IMR-90 (cell line): ENCODE measurements at places on chromosomes 3 and 15. TPM values are rescaled to one million over a fixed set of nuclear protein-coding genes. Genes with fewer than 3 reads are reported as not detected.

- peak; percentile 26 for DNase-seq
- no peaks in the 10 kb centered on the region for H3K4me1 ChIP-seq
- H3K27me3 ChIP-seq: peaks cover 3% of the 10 kb centered on the region; the same call in 1 of the 2 replicates
- no peaks in the 10 kb centered on the region for H3K36me3 ChIP-seq
- no peak overlapping the region for H3K4me3 ChIP-seq
Observed at GRCh38 chr3:189862385-189862998, 231.3 kb downstream of the TP63 start.

DNA sequence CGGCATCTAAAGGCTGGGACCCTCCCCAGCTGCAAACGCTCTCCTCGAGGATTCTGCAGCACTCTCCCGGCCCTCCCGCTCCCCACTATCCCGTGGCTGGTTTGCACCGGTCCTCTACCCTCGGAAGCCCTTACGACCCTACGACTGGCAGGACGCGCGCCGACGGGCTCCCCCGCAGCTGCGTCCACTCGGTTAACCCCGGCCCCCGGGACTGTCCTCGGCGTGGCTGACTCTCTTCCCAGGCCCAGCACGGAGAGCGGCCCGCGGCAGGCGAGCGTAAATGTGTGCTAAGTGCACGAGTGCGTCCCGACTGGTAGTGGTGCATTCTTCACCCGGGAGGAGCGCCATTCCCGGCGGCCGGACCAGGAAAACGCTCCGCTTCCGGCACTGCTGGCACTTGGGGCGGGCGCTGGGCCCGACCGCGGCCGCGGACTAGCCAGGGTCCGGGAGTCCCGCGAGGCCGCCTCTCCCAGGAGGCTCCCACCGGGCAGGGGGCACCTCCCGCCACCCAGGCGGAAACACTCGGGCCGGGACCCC is 508 bp downstream of the GORASP1 start:
- DNase-seq: peak; percentile 50
- peaks cover 4% of the 10 kb centered on the region; the same call in 1 of the 2 replicates for H3K4me1 ChIP-seq

Gene MEIS2
- total RNA-seq: 50.3 and 71.3 TPM in 2 replicates

Gene SYNM
- total RNA-seq: 3.4 and 5.0 TPM in 2 replicates

Gene GOLGA8S
- total RNA-seq: under 0.01 TPM in 2 replicates

Gene AHSG
- total RNA-seq: not detected in 2 replicates

Gene MRAS
- total RNA-seq: 56.1 and 59.3 TPM in 2 replicates

- peaks cover 68% of the 10 kb centered on the region for H3K36me3 ChIP-seq
- peaks cover 18% of the 10 kb centered on the region for H3K4me1 ChIP-seq
- no peak for DNase-seq
- no peak overlapping the region for H3K27ac ChIP-seq
- H3K27me3 ChIP-seq: no peaks in the 10 kb centered on the region
- no peak overlapping the region for H3K4me3 ChIP-seq
Observed at GRCh38 chr15:98957655-98958054, 49.9 kb downstream of the PGPEP1L start.

- 0 out of 2 replicates have a peak, but pooled peaks cover 1% of the 10 kb centered on the region for H3K36me3 ChIP-seq
- no peak overlapping the region for H3K4me3 ChIP-seq
- no peak overlapping the region for H3K27ac ChIP-seq
- no peaks in the 10 kb centered on the region for H3K27me3 ChIP-seq
Observed at GRCh38 chr15:67670647-67671305, 128.3 kb downstream of the MAP2K5 start.

GRCh38 chr3:184523825-184524615 is 37.6 kb upstream of the EPHB3 start:
- H3K36me3 ChIP-seq: no peaks in the 10 kb centered on the region
- H3K4me1 ChIP-seq: peaks cover 3% of the 10 kb centered on the region; the same call in 1 of the 2 replicates
- H3K27me3 ChIP-seq: peaks cover 43% of the 10 kb centered on the region
- H3K4me3 ChIP-seq: no peak overlapping the region
- H3K27ac ChIP-seq: no peak overlapping the region

Gene CRYGS
- total RNA-seq: 0.36 and 0.56 TPM in 2 replicates

GRCh38 chr3:129424185-129424841 is 4.1 kb downstream of the EFCAB12 start:
- H3K4me1 ChIP-seq: peaks cover 5% of the 10 kb centered on the region
- no peaks in the 10 kb centered on the region for H3K27me3 ChIP-seq
- H3K27ac ChIP-seq: no peak overlapping the region
- no peaks in the 10 kb centered on the region for H3K36me3 ChIP-seq
- no peak overlapping the region for H3K4me3 ChIP-seq

DNA sequence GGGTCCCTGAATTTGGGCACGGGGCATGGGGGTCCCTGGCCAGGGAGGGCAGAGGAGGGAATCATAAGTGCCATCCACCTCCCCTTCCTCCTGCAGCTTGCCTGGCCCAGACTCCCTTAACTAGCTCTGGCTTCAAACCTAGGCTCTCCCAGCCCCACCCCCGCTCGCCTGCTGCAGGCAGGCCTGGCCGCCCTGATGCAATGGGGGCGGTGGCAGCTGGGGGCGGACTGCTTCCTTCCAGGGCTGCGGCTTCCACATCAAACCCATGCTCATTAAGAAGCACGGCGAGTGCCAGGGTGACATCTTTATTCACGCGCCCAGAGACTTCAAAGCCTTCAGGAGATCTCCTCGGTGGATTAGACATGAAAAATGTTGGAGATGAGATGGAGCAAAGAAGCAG is 123.1 kb downstream of the TPRA1 start:
- H3K36me3 ChIP-seq: no peaks in the 10 kb centered on the region
- DNase-seq: no peak
- H3K27me3 ChIP-seq: peaks cover 19% of the 10 kb centered on the region; the same call in 1 of the 2 replicates
- H3K4me3 ChIP-seq: no peak overlapping the region
- no peaks in the 10 kb centered on the region for H3K4me1 ChIP-seq

- no peak overlapping the region for H3K27ac ChIP-seq
- DNase-seq: no peak
- no peaks in the 10 kb centered on the region for H3K4me1 ChIP-seq
- H3K36me3 ChIP-seq: peaks cover 7% of the 10 kb centered on the region
- no peaks in the 10 kb centered on the region for H3K27me3 ChIP-seq
Observed at GRCh38 chr15:96254173-96254572, 76.3 kb upstream of the NR2F2 start.

GRCh38 chr3:79506751-79507150 is 261.0 kb downstream of the ROBO1 start:
- DNase-seq: no peak
- no peaks in the 10 kb centered on the region for H3K4me1 ChIP-seq
- H3K27ac ChIP-seq: no peak overlapping the region
- H3K4me3 ChIP-seq: no peak overlapping the region

DNA sequence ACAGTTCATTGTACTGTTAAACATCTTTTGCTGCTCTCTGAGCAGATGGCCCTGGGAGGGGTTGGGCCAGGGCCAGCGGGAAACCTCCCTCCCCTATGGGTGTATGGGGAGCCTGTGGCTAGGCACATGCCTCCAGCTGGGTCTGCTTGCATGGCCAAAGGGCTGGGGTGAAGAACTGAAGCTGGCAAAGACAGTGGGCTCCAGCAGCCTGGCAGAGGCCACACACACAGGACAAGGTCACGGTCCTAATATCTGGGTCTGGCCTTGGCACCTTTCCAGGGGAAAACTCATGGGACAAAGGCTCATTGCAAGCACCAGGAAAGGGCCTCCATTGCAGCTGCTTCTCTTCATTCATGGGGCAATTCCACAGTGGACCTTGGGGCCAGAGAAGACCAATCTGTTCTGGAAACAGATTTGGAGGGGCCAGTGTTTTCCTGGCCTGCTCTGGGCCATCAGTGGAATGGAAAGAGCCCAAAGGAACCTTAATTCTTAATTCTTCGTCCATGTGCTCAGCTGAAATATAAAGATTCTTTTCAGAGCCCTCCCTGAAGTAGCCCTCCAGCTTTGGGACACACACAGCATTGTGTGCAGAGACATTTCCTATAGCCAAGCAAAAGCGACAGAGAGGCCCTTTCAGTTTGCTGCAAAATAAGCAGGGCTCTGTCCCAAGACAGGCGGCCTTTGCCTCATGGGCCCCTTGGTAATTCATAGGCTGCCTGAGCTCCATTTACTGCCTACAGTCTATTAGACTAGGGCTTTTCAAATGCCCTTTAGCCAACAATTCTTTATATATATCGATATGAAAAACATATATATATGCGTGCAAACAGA is 11.3 kb upstream of the LIMD1 start:
- no peak overlapping the region for H3K27ac ChIP-seq
- H3K4me3 ChIP-seq: no peak overlapping the region
- no peak for DNase-seq
- H3K36me3 ChIP-seq: no peaks in the 10 kb centered on the region
- H3K4me1 ChIP-seq: peaks cover 9% of the 10 kb centered on the region

GRCh38 chr3:22371607-22372291 is 620.7 kb upstream of the ZNF385D start:
- no peak overlapping the region for H3K4me3 ChIP-seq
- H3K27me3 ChIP-seq: peaks cover 2% of the 10 kb centered on the region; the same call in 1 of the 2 replicates
- no peak overlapping the region for H3K27ac ChIP-seq
- no peaks in the 10 kb centered on the region for H3K36me3 ChIP-seq
- DNase-seq: no peak

DNA sequence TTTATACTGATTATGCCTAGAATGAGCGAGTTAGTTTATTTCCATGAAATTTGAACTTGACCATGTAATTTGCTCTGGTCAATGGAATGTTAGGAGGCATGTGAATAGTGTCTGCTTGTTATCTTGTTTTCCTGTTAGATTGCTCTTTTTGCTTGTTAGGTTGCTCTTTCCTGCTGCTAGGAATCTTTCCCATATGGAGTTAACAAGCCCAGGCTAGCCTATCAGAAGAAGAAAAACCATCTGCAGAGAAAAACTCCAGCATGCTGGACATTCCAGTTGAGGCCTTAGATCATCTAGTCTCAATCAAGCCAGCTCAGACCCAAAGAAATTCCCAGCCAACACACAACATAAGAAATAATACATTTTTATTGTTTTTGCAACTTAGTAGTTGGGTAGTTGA is 470.2 kb upstream of the AGTR1 start:
- peak; percentile 39 for DNase-seq
- H3K4me1 ChIP-seq: no peaks in the 10 kb centered on the region
- no peak overlapping the region for H3K27ac ChIP-seq
- no peaks in the 10 kb centered on the region for H3K36me3 ChIP-seq
- no peaks in the 10 kb centered on the region for H3K27me3 ChIP-seq

GRCh38 chr15:40623361-40623760 is 29.3 kb downstream of the KNL1 start:
- no peak overlapping the region for H3K4me3 ChIP-seq
- H3K36me3 ChIP-seq: peaks cover 2% of the 10 kb centered on the region; the same call in 1 of the 2 replicates
- H3K27ac ChIP-seq: no peak overlapping the region
- no peak for DNase-seq
- H3K4me1 ChIP-seq: no peaks in the 10 kb centered on the region

DNA sequence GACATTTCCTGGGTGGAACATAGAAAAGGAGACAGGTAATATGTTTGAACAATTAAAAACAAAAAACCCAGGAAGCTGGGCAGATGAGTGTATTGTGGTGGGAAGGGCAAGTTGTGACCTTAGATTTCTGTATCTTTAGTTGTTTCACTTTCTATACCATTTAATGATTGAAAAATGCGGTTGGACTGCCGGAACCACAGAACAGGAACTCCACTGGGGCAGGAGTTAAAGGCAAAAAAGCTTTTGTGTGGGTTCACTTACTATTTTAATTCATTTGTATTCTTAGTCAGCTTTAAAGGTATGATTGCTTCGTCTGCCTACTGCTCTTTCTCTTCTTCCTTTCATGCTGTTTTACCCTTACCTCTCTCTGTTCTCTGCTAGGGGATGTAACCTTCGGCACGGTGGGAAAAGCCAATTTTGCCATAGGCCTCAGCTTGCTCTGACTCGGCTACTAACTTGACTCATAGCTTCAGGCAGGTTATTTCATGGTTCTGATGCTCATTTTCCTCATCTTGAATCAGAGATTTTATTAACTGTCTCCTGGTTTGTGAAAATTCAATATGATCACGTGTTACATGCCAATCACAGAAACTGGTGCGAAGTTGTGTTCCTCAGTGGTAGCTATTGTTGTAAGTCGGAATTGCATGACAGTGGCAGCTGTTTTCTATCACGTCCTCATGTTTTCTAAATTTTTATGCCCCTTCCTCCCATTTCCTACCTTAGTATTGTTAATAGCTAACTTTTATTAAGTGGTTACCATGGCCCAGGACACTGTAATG is 1.6 kb upstream of the MCTP2 start:
- H3K36me3 ChIP-seq: no peaks in the 10 kb centered on the region
- H3K4me3 ChIP-seq: no peak overlapping the region
- no peaks in the 10 kb centered on the region for H3K27me3 ChIP-seq
- no peak overlapping the region for H3K27ac ChIP-seq

Gene TMEM212
- not detected in 2 replicates for total RNA-seq

GRCh38 chr15:89007989-89008388 is 80.3 kb upstream of the ABHD2 start:
- no peak overlapping the region for H3K4me3 ChIP-seq
- H3K36me3 ChIP-seq: no peaks in the 10 kb centered on the region
- DNase-seq: no peak
